ENCODE measurements at places on chromosomes 2 and 18.

GRCh38 chr2:222941510-222942032 lies 80.7 kb downstream of the ACSL3 start:
- no peak for DNase-seq

- no peak for DNase-seq
Measured at GRCh38 chr2:16686641-16687040, 21.0 kb upstream of the CYRIA start.

GRCh38 chr2:181395851-181396250 lies 61.3 kb upstream of the ITGA4 start:
- no peak for DNase-seq

GRCh38 chr18:28890791-28891190 lies 713.9 kb upstream of the CDH2 start:
- no peak for DNase-seq

All from cortex of kidney (tissue), 1 donor.